ENCODE measurements at places on chromosomes 6 and 20.

GRCh38 chr6:75203721-75204120, 2.1 kb downstream of the COL12A1 start:
- no peak for DNase-seq

- no peak for DNase-seq
Observed at GRCh38 chr6:72683797-72684196, 61.9 kb downstream of the KCNQ5 start.

- no peak for DNase-seq
Observed at GRCh38 chr20:63542031-63542559, 4.9 kb upstream of the PTK6 start.

DNA sequence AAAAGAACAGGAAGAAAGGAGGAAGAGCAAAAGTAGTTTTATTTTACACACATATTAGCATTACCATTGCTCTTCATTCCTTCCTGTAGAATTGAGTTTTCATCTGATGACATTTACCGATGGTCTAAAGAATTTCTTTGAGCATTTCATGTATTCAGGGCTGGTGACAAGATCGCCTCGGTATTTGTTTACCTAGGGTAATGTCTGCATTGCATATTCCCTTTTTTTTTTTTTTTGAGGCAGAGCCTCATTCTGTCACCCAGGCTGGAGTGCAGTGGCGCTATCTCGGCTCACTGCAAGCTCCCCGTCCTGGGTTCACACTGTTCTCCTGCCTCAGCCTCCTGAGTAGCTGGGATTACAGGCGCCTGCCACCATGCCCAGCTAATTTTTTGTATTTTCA, 19.3 kb downstream of the RAB22A start:
- no peak for DNase-seq

- no peak for DNase-seq
Observed at GRCh38 chr6:21476112-21476511, 117.4 kb upstream of the SOX4 start.

DNA sequence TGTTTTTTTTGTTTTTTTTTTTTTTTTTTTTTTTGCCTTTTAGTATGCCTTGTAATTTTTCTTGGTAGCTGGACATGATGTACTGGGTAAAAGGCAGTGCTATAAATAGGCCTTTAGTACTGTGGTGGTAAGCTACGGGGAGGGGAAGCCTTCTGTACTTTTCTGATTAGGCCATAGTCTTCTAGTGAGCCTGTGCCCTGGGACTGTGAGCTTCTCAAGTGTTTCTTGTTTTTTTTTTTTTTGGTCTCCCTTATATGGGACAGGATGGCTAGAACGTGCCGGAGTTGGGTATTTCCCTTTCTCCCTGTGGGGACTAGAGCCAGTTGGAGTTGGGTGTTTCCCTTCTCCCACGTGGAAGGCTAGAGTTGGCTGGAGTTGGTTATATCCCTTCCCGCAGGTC, 59.4 kb upstream of the PRELID3B start:
- no peak for DNase-seq

- no peak for DNase-seq
Observed at GRCh38 chr6:159727717-159728445, 575 bp downstream of the WTAP start.

- no peak for DNase-seq
Observed at GRCh38 chr6:118283766-118284165, 264.3 kb upstream of the PLN start.

- no peak for DNase-seq
Observed at GRCh38 chr20:43722153-43722505, 4.7 kb downstream of the GTSF1L start.

DNA sequence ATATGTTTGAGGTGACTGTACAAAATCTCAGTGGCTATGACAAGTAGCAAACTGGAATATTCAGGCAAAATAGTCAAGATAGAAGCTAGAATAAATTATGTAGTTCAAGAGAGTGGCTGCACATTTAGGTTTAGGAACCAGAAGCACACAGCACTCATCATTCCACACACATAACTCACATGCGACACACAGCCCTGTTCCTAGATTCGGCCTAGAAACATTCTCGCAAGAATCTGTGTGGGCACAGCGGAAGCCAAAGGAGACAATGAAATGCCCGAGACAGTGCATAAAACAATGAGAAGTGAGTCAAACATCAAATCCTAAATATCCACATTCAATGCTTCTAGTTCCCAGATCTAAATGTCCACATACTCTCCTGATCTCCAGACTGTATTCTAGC, 9.5 kb upstream of the SUPT3H start:
- no peak for DNase-seq

DNA sequence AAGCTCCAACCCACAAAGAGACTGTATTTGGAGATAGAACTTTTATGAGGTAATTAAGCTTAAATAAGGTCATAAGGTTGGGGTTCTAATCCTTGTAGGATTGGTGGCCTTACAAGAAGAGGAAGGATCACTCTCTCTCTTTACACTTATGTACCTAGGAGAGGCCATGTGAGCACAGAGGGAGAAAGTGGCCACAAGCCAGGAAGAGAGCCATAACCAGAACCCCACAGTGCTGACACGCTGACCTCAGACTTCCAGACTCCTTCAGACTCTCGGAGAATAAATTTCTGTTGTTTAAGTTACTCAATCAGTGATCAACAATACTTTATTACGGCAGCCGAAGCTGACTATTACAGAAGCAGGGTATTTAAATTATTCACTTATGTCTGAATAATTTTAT, 430.5 kb upstream of the EPHA7 start:
- no peak for DNase-seq

DNA sequence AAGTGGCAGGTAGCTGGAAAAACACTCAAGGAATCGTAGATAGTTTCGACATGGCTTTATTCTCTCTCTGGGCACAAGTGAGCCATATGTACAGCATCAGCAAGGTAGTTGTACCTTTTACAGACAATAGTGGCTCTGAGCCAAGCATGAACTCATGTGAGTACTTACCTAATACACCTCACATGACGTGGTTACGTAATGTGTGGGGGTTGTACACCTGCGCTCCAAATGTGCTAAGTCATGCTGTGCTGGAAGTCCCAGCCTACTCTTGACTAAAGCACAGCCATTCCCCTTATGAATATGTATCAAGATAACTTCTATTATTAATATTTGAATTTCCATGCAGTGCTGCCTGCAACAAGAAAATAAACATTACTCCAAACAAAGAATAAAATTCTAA, 78.8 kb upstream of the HMGN3 start:
- DNase-seq: no peak
